Cardiac septum (tissue), 1 donor: ENCODE measurements at places on chromosomes 11 and 22. TPM values are rescaled to one million over a fixed set of nuclear protein-coding genes. Genes with fewer than 3 reads are reported as not detected.

Gene KREMEN1
- total RNA-seq = 52.1 TPM

Gene C11orf42
- total RNA-seq = not detected

Gene ZNF215
- 0.24 TPM for total RNA-seq

Gene NPTXR
- 23.5 TPM for total RNA-seq

Gene AIP
- 43.6 TPM for total RNA-seq

Gene SSRP1
- total RNA-seq = 35.4 TPM

Gene KCNK4
- not detected for total RNA-seq

Gene MAP6
- total RNA-seq = 7.2 TPM

Gene CSRP3
- 2,895 TPM for total RNA-seq

DNA sequence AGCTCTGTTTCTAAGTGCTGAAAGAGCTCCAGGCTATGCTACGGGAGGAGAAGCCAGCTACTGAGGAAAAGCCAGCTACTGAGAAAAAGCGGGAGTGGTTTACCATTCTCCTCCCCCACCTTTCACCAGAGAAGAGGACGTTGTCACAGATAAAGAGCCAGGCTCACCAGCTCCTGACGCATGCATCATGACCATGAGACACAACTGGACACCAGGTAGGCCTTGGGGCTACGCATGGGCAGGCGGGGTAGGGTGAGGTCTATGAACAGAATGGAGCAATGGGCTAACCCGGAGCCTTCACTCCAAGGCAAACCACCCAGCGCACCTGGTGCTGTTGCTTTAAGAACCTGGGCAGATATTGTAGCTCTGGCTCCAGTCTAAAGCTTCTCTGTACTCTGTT, 1.1 kb downstream of the IL18BP start:
- no peak for DNase-seq

DNA sequence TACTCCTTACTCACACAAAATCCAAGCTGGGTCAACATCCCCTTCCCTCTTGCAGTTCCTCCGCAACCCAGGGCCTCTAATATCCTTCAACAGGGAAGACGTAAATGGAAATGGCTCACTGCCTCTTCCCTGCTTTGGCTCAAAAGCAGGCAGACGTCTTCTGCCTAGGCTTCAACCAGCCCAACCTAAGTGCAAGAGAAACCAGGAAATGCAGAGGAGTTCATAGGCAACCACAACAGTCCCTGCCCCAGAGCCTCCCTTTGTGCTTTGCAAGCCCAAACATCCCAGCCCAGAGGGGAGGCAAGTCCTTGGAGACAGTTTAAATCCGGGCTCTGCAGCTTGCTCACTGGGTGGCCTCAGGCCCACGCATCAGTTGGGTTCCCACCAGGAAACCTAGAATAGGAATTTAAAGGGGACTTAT, 33.3 kb downstream of the CD6 start:
- no peak for DNase-seq

DNA sequence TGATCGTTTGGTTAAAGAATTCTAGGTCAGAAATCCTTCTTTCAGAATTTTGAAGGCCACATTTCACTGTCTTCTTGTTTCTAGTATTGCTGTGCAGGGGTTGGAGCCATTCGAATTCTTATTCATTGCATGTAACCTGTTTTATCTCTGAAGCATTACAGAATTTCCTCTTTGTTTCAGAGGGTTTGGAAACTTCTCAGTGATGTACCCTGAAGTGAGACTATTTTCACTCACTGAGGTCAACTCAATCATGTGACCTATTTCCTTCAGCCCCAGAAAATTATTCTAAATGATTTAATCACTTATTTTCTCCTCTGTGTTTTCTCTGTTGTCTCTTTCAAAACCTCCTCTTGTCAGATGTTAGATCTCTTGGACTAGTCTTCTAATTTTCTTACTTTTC, 147.8 kb downstream of the ENTHD1 start:
- DNase-seq = no peak

GRCh38 chr22:40723396-40723933, 44.2 kb downstream of the MCHR1 start:
- no peak for DNase-seq

- peak; percentile 33 for DNase-seq
Observed at GRCh38 chr11:133898031-133898769, 52.9 kb upstream of the SPATA19 start.

GRCh38 chr11:72950685-72951084, 136.5 kb downstream of the ATG16L2 start:
- no peak for DNase-seq

- no peak for DNase-seq
Observed at GRCh38 chr11:69475866-69476471, 5.5 kb upstream of the LINC01488 start.

DNA sequence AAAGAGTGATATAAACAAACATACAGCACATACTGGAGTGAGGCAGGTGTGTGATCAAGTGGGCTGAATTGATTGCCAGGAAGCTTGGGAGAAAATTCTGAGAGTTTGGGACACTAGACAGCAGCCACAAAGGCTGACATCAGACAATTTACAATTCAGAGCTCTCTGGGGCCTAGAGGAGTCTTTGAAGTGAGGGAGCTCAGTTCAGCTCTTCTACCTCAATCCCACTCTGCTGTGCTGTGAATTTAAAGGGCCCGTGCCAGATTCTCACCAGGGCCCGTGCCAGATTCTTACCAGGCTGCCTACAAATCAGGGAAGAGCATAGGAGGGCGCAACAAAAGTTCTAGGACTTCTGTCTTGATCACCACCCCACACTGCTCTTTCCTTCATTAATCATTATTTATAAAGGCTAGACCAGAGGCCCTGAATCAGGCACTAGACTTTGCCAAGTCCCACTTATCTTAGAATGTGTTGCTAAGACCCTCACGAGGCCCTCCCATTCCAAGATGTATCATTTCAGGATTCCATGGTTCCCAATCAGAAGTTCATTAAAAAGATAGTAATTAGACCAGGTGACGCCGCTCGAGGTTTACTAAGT, 112.4 kb downstream of the KIRREL3 start:
- DNase-seq = no peak

DNA sequence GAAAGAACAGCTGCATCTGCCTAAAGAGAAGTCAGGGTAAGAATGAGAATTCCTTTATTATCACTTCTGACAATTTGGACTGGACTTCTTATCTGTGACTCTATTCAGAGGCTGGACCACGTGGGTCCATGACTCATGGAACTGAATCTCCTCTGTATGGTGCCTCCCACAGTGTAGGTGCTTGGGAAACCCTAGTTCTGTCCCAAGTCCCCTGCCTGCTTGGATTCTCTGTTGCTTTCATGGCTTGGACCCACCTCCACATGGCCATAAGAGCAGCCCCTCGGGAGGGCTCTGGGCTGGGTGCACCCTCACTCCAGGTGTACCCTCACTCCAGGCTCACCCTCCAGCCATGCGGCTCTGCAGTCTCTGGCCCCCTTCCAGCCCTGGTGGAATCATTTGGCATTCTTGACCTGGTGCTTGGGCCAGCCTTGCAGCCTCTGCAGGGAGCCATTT, 153.4 kb downstream of the CACNA1I start:
- peak; percentile 55 for DNase-seq

- no peak for DNase-seq
Observed at GRCh38 chr11:86869966-86870570, 69.7 kb downstream of the PRSS23 start.

DNA sequence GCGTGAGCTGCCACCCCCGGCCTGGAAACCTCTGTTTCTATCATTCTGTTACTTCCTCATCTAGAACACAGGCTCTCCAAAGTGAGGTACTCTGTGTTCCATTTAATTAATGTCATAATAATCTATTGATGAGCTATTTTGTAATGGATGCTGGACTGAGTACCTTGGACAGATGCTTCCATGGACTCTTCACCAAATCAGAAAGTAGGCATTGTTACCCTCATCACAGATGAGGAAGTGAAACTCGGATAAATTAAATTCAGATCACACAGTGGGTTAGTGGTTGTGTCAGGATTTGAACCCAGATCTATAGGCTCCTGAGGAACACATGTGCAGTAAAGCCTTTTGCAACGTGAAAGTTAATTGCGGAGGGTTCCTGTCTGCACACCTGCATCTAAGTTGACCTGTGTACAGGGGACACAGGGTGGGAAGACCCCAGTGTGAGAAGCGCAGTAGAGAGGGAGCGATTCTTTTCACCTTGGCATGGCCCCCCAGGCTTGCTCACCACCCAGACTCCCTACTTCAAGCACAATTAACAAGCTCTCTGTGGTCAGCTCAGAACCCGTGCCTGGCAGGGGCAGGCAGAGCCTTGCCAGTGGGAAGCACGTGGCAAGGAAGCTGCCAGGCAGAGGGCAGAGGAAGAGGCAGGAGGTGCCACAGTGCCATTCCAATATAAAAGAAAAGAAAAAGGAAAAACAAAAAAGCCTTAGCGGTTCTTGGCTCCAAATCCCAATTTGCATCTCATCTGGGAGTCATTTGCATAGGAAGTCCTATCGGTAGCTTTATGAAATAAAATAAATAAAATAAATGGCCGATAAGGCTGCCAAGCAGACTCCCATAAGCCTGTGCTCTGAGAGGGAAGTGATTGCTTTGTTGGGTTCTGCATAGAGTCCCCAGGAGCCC, 239.3 kb downstream of the GRIK4 start:
- DNase-seq = no peak

DNA sequence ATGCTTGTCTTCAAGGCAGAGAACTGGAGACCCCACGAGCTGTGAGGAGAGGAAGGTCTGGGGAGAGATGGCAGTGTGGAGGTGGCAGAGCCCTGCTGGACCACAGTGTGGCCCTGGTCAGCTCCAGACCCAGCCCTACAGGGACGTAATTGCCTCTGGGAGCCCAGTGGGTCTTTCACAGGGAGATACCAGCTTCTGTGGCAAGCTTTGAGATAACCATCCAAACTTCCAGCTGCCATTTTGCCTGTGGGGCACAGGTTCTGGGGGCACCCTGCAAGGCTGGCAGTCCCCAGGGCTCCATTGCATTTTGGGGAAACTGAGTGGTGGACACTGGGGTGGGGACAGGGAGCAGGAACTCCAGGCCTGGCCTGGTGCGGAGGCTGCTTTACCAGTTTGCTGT, 10.2 kb upstream of the MPPED1 start:
- no peak for DNase-seq

- DNase-seq = no peak
Observed at GRCh38 chr11:44260081-44260480, 49.9 kb downstream of the ALX4 start.

DNA sequence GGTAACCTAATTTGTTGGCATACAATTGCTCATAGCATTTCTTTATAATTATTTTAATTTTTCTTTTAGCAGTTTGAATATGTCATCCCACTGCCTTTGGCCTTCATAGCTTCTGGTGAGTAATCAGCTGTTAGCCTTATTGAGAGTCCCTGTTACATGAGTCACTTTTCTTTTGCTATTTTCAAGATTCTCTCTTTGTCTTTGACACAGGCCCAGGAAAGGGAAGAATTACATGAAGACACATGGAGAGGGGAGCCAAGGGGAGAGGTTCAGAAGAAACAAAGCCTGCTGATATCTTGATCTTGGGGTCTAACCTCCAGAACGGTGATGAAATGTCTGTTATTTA, 418.2 kb downstream of the METTL15 start:
- DNase-seq = no peak
